Skeletal muscle tissue (tissue), 5 donors: ENCODE measurements at places on chromosomes 12 and 14. TPM values are rescaled to one million over a fixed set of nuclear protein-coding genes. Genes with fewer than 3 reads are reported as not detected.

The KRT79 gene
- 1.6 TPM for total RNA-seq

The HSPB8 gene
- total RNA-seq, result 94.5 TPM

The GLIPR1L1 gene
- not detected for total RNA-seq

The ARF3 gene
- 19.8 TPM for total RNA-seq

The FAM181A gene
- total RNA-seq, result not detected
